Activated CD4-positive, alpha-beta T cell treated with anti-CD3 and anti-CD28 coated beads for 36 hours (primary cell): ENCODE measurements at places on chromosomes 2 and 18. TPM values are rescaled to one million over a fixed set of nuclear protein-coding genes. Genes with fewer than 3 reads are reported as not detected.

DNA sequence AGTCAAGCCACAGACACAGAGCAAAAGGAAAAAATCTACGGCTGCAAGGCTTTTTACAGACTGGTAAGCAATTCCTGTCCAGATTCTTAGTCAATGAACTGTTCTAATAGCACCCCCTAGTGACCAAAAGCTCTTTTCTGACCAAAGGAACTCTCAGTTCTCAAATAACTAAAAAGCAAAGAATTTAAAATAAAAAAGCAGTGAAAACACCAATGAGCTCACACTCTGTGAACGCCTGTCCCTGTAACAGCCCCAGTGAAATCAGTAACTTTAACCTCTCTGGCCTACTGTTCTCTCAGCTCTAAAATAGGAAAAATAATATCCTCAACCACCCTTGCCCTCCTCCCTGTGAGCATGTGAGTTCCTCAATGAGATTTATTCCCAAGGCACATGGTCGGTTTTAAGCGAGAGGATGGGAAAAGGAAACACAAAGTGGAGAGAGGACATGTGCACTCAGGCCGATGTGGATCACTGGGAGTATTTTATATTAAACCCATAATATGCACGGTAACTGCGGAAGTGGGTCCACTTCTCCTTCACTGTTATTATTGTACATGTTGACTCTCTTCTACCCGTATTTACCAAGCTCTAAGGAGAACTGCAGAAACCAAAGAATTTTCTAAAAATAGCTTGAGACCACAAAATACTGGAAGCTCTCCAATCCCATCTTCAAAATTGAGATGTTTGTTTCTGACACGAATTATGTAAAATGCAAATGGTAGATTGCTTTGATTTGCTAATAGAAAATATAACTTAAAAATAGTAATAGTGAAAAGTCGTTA, 128.5 kb downstream of the STK39 start:
- no peak overlapping the region for H3K4me3 ChIP-seq
- no peak for DNase-seq
- H3K27ac ChIP-seq, result no peak overlapping the region
- H3K36me3 ChIP-seq, result peaks cover 15% of the 10 kb centered on the region
- no peaks in the 10 kb centered on the region for H3K27me3 ChIP-seq

GRCh38 chr2:232405943-232406510, 617 bp upstream of the ALPG start:
- no peak overlapping the region for H3K4me3 ChIP-seq
- no peaks in the 10 kb centered on the region for H3K27me3 ChIP-seq
- H3K36me3 ChIP-seq, result no peaks in the 10 kb centered on the region
- no peaks in the 10 kb centered on the region for H3K4me1 ChIP-seq
- DNase-seq, result no peak
- H3K27ac ChIP-seq, result no peak overlapping the region

GRCh38 chr18:66105016-66105415, 354.2 kb downstream of the CDH7 start:
- no peak overlapping the region for H3K4me3 ChIP-seq
- no peaks in the 10 kb centered on the region for H3K4me1 ChIP-seq
- no peaks in the 10 kb centered on the region for H3K27me3 ChIP-seq
- DNase-seq, result no peak

DNA sequence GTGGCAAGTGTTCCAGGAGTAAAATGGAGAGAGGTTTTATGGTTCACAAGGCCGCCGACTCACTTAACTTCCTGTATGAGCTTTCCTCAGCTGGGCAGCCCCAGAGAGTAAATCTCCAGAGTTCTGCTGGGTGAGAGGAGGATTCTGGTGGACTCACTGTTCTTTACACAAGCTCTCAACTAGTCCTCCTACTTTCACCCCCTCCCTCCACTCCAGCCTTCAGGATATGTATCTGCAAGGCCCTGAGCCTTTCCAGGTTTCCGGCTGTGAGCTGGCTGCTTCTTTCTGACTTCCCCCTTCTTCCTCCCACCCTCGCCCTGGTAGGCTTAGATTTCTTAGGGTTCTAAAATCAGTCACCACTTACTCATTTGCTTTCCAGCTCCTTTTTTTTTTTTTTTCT, 34.0 kb downstream of the EML6 start:
- H3K27me3 ChIP-seq, result no peaks in the 10 kb centered on the region
- no peaks in the 10 kb centered on the region for H3K36me3 ChIP-seq
- peaks cover 12% of the 10 kb centered on the region for H3K4me1 ChIP-seq
- peak; percentile 40 for DNase-seq
- no peak overlapping the region for H3K4me3 ChIP-seq
- no peak overlapping the region for H3K27ac ChIP-seq

DNA sequence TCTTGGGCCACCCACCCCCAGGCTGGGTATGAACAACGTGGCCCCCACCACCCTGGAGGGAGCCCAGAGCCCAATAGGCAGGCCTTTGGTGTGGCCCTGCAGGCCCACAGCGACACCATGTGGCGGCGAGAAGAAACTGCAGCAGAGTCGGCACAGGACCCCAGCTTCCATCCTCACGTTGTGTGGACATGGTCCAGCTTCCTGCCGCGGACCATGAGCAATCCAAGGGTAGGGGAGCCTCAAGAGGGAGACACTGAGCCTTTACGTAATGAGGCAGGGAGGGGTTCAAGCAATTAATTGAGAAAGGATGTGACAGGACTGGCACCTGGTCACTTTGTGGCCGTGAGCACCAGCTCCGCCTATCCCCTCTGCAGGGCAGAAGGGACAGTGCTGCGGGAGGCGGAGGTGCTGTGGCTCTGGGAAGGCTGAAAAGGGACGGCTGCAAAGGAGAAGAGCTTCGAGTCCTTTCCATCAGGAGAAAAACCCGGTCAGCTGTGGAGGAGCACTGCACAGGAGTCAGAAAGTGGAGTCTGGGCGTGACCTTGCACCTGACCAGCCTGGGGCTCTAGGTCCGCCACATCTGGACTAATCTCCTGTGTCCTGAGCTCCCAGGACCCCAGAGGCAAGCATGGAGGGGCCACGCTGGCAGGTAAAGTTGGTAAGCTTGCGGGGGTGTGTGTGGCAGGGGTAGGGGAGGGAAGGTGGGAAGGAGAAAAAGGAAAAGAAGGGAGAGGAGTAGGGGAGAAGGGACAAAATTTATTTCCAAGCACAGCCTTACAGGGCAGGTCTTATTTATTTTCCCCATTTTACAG, 44.9 kb downstream of the TMEM37 start:
- peak; percentile 60 for DNase-seq
- H3K4me3 ChIP-seq, result no peak overlapping the region
- no peaks in the 10 kb centered on the region for H3K4me1 ChIP-seq
- peaks cover 8% of the 10 kb centered on the region for H3K27me3 ChIP-seq
- no peak overlapping the region for H3K27ac ChIP-seq
- no peaks in the 10 kb centered on the region for H3K36me3 ChIP-seq

- H3K4me1 ChIP-seq, result no peaks in the 10 kb centered on the region
- no peaks in the 10 kb centered on the region for H3K27me3 ChIP-seq
- no peak for DNase-seq
Observed at GRCh38 chr2:217954971-217955740, 47.6 kb downstream of the TNS1 start.

DNA sequence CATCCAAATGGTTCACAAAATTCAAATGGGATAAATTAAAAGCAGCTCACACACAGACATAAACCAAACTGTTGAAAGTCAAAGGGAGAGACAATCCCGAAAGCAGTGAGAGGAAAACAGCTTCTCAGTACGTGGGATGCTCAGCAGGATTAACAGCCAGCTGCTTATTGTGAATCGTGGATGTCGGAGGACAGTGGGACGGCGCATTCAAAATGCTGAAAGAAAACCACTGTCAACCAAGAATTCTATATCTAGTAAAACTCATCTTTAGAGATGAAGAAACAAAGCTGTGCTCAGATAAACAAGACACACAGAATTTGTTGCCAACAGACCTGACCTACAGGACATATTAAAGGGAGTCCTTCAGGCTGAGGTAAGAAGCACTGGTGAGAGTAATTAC, 102.9 kb downstream of the NFATC1 start:
- H3K4me3 ChIP-seq, result no peak overlapping the region
- peak overlapping the region; percentile 27 for H3K27ac ChIP-seq
- H3K36me3 ChIP-seq, result peaks cover 58% of the 10 kb centered on the region
- peaks cover 37% of the 10 kb centered on the region for H3K4me1 ChIP-seq
- DNase-seq, result no peak
- H3K27me3 ChIP-seq, result no peaks in the 10 kb centered on the region

GRCh38 chr2:45833968-45834344, 182.5 kb downstream of the PRKCE start:
- peaks cover 1% of the 10 kb centered on the region for H3K27me3 ChIP-seq
- no peak for DNase-seq
- no peak overlapping the region for H3K27ac ChIP-seq
- H3K4me3 ChIP-seq, result no peak overlapping the region
- H3K36me3 ChIP-seq, result peaks cover 13% of the 10 kb centered on the region

GRCh38 chr18:75264926-75265597, 54.5 kb downstream of the TSHZ1 start:
- H3K4me1 ChIP-seq, result peaks cover 57% of the 10 kb centered on the region
- H3K27me3 ChIP-seq, result no peaks in the 10 kb centered on the region
- DNase-seq, result no peak
- no peak overlapping the region for H3K27ac ChIP-seq
- no peak overlapping the region for H3K4me3 ChIP-seq

- H3K36me3 ChIP-seq, result no peaks in the 10 kb centered on the region
- H3K27me3 ChIP-seq, result peaks cover 29% of the 10 kb centered on the region
- H3K4me1 ChIP-seq, result no peaks in the 10 kb centered on the region
- no peak overlapping the region for H3K4me3 ChIP-seq
- DNase-seq, result no peak
- no peak overlapping the region for H3K27ac ChIP-seq
Observed at GRCh38 chr18:11676867-11677266, 12.2 kb upstream of the GNAL start.

GRCh38 chr2:133574620-133575019, 6.4 kb upstream of the NCKAP5 start:
- no peaks in the 10 kb centered on the region for H3K4me1 ChIP-seq
- DNase-seq, result no peak
- H3K36me3 ChIP-seq, result no peaks in the 10 kb centered on the region
- no peaks in the 10 kb centered on the region for H3K27me3 ChIP-seq
- no peak overlapping the region for H3K4me3 ChIP-seq

DNA sequence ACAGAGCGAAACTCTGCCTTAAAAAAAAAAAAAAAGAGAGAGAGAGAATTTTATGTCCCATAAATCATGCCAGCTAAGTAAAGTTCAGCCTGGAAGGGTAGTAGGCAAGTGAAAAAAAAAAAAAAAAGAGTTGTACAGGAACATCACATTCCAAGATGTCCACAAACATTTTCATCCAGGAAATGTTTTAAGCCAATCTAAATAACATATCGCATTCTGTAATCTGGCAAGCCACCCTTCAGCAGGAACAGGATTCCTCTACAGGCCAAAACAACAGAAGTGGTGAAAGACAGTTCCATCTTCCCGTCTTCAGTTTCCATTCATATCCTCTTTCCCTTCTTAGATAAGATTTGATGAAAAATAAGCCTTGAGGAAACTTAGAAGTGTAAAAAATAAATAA, 1108.1 kb upstream of the DDX18 start:
- H3K4me3 ChIP-seq, result no peak overlapping the region
- no peaks in the 10 kb centered on the region for H3K4me1 ChIP-seq
- no peak for DNase-seq
- H3K36me3 ChIP-seq, result no peaks in the 10 kb centered on the region

DNA sequence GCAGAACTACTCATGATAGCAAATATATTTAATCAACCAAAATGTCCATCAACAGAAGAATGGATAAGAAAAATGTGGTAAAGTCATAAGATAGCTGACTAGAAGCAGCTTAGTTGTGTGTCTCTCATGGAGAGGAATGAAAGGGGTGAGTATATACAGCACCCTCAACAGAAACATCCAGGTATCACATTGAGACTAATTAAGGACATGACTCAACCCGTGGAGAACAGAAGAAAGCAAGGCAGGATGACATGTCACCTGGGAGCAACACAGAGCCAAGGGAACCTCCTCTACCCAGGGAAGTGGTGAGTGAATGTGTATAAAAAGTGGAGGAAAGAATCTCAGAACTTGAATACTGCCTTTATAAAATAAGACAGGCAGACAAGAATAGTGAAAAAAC, 1695.0 kb upstream of the CELF4 start:
- no peak overlapping the region for H3K27ac ChIP-seq
- H3K4me3 ChIP-seq, result no peak overlapping the region
- H3K27me3 ChIP-seq, result no peaks in the 10 kb centered on the region
- H3K4me1 ChIP-seq, result no peaks in the 10 kb centered on the region
- no peaks in the 10 kb centered on the region for H3K36me3 ChIP-seq

DNA sequence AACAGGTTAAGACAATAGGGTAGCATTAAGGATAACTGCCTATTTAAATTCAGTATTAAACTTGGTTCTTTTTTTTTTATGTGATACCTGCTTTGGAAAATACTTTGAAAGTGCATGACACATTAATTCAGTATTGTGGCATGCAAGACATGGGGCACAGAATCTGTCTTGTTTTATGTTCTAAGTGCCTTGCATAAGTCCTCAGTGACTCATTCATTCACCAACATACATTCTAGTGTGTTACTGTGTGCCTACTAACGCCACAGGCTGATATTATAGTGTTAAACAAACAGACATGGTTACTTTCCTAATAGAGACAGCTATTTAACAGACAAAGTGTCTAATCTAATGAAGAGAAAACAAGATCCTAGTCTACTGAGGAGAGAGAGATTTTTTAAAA, 91.7 kb downstream of the GCA start:
- no peaks in the 10 kb centered on the region for H3K36me3 ChIP-seq
- no peaks in the 10 kb centered on the region for H3K4me1 ChIP-seq
- no peak overlapping the region for H3K4me3 ChIP-seq
- H3K27me3 ChIP-seq, result no peaks in the 10 kb centered on the region
- H3K27ac ChIP-seq, result no peak overlapping the region
- no peak for DNase-seq

DNA sequence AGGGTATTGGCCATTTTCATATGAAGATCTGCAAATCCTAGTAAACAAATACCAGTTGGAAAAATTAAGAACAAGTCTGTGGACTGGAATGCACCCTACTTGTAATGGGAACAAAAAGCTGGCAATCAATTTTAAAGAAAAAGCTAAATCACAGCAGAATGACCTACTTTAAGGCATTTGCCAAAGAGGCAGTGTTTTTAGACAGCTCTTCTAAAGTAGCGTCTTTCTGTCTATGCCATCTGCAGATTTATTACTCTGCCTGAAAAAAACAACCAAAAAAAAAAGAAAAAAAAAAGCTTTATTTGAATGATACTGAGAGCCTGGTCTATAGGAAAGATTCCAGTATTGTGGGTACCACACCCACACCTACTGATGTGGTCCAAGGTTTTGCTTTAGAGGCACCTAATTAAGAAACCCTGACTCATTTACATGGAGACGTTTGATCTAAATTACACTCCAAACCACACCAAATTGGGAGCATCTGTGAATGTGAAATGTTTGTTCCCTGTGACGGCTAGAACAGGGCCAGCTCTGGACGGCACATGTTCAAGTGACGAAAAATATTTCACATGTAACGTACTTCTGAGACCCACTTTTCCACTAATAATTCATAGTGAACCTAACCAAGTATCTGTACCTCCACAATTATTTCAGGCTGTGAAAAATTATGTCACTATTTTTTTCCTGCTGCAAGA, 597.1 kb downstream of the ARHGAP15 start:
- no peak overlapping the region for H3K27ac ChIP-seq
- H3K4me3 ChIP-seq, result no peak overlapping the region

- H3K4me1 ChIP-seq, result no peaks in the 10 kb centered on the region
Observed at GRCh38 chr2:20103530-20103929, 52.1 kb upstream of the LAPTM4A start.

- no peak overlapping the region for H3K27ac ChIP-seq
- H3K4me3 ChIP-seq, result no peak overlapping the region
- peaks cover 9% of the 10 kb centered on the region for H3K4me1 ChIP-seq
- H3K27me3 ChIP-seq, result peaks cover 3% of the 10 kb centered on the region
- DNase-seq, result peak; percentile 25
Observed at GRCh38 chr18:57077786-57078552, 68.9 kb upstream of the BOD1L2 start.

The B3GNT7 gene
- total RNA-seq, result not detected

The PRSS56 gene
- total RNA-seq, result not detected

The CDK15 gene
- total RNA-seq, result not detected

The ABCG8 gene
- not detected for total RNA-seq

The KCMF1 gene
- total RNA-seq, result 98.5 TPM

The TMEM131 gene
- total RNA-seq, result 25.8 TPM

The C2orf78 gene
- not detected for total RNA-seq
